CD4-positive, alpha-beta T cell treated with Interleukin-15 for 1 hour (primary cell): ENCODE measurements at places on chromosomes 12 and 14.

- no peak for DNase-seq
These were observed 36.8 kb upstream of the SPTSSA start for GRCh38 chr14:34498684-34499412.

DNA sequence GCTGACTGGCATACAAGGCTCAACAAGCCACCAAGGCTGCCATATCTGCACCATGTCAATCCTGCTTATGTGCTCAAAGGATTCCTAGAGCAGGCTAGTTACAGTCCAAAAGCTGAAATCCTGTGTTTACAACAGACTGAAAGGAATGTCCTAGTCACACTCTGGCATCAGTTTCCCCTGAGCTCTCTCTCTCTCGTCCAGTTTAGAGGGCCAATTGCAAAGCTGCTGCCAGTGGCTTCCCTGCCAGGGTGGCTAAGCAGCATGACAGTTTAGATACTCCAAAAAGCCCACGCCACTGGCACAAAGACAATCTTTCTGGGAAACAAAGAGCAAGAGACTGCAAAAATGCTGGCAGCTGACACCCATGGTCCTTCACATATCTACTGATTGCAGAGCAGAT, 392.1 kb downstream of the RPS29 start:
- no peak for DNase-seq

DNA sequence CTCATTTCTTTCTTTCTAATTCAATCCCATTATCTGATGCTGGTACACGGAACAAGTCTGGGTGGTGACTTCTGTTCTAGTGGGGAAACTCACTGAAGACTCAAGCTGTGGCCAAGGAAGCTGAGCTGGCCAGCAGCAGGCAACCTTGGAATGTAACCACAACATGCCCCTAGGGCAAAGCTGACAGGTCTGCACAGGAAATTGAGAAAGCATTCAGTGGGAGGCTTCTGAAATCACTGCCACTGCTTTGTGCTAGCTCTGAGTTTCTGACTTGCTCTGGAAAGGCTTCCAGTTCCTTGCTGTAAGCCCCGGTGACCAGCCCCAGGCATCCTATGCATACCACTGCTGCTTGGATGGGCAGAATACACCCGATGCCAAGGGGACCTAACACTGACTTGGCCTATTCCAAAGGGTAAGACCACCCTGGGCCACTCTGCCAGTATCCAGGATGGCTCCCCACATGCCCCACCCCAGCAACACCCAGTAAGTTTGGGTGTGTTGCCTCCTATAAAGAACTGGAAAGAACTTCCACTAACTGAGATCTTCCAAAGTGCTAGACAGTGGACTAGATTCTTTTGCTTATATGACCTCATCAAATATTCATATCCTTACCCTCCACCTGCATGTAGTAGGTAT, 84.5 kb upstream of the CDKN3 start:
- DNase-seq, result no peak

GRCh38 chr12:46354802-46355199, 17.8 kb downstream of the SLC38A2 start:
- DNase-seq, result no peak

DNA sequence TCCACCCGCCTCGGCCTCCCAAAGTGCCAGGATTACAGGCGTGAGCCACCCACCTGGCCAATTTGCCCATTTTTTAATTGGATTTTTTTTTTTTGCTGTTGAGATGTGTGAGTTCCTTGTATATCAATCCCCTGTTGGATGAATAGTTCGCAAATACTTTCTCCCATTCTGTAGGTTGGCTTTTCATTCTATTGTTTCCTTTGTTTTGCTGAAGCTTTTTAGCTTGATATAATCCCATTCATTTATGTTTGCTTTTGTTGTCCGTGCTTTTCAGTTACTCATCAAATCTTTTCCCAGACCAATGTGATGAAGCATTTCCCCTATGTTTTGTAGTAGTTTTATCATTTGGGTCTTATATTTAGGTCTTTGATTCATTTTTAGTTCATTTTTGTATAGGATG, 36.4 kb downstream of the TRAF3 start:
- no peak for DNase-seq
